ENCODE measurements at places on chromosomes 13 and 19.

DNA sequence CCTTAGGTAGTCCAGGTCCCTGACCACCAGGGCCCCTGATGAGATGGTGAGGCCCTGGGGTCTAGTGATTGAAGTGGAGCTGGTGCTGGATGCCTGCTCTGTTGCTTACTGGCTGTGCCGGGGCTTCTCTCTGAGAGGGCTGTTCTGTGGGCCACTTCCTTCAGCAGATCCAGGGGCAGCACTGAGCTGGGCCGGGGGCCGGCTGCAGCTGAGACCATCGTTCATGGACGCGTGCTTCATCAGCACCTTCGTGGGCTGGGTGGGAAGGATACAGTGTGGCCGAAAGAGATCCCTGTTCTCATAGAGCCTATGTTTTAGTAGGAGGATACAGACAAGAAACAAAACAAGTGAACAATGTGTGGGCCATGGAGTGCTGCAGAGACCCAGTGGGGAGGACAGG is 33.2 kb upstream of the TEX29 start:
- DNase-seq, result no peak

- DNase-seq, result peak; percentile 91
Measured at GRCh38 chr13:109840201-109840892, 54.0 kb upstream of the IRS2 start.

DNA sequence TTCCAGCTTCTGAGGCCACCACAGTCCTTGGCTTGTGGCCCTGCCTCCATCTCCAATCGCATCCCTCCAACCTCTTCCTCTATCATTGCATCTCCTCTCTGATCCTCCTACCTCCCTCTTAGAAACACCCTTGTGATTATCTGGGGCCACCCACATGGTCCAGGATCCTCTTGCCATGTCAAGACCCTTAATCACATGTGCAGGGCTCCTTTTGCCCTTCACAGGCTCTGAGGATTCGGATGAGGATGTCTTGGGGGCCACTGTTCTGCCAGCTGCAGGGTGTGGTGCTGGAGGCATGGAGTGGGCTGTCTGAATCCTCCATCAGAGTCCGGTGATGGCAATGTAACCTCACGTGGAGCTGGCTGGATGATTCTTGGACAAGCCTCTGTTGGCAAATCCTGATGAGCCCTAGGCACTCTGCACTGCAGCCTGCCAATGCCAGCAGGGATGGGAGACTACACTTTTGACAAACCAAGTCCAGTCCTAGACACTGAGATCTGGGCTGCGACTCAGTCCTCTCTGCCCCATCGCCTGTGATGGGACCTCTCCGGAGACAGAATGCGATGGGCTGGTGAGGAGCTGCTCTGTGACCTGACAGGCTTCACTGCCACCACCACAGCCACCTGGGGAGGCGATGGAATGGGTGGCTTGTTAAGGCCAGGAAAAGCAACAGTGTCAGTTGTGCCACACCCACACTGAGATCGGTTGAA is 61.2 kb downstream of the CCDC70 start:
- DNase-seq, result no peak

DNA sequence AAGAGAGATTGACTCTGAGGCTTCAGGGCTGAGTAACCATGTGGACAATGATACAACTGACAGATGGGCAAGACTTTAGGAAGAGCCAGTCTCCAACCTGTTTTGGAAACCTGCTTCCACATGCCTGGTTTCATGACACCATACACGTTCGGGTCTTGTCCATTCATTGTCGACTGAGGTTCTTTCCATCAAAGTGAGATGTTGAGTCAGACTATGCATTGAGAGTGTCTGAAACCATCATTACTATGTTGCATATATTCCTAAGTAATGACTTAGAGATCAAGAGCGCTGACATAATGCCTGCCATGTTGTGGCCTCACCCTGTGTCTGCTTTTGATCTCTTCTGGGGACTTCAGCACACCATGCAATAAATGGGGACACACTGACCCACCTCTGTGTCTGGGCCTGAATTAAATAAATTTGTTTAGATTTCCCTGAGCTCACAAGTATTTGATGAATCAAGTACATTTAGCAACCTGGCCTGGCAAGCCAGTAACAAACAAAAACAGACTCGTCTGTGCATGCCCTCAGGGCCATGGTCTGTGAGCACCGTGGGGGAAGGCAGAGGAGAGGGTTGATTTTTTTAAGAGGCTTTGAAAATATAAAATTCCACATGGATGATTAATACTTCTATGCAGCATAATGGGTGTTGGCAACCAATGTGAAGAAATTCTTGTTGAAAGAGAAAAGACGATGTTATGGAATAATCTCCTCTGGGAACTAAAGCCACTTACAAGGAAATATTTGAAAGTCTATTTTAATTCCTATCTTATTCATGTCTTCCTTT is 49.9 kb upstream of the UBAC2 start:
- DNase-seq, result peak; percentile 90

GRCh38 chr13:48492096-48492440 is 40.8 kb downstream of the RCBTB2 start:
- DNase-seq, result no peak

GRCh38 chr13:58994077-58994476 is 1169.7 kb downstream of the DIAPH3 start:
- no peak for DNase-seq

DNA sequence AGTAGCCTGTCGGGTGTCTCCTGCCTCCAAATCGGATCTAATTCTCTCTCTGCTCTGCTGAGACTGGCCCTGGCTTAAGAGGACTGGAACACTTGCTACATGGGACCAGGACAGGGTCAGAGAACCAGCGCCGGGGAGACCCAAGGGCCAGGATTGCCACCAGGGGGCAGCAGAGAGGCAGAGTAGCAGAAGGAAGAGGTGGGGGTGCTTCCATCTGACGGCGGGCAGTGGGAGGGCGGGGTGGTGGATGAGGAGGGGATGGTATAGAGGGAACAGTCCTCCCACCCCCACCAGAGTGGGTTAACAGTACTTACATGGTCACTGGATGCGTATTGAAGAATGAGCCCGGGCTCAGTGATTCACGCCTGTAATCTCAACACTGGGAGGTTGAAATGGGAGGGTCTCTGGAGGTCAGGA is 11.9 kb downstream of the SELENOW start:
- peak; percentile 71 for DNase-seq

- DNase-seq, result peak; percentile 29
Measured at GRCh38 chr13:72295153-72295552, 428.1 kb upstream of the DACH1 start.

DNA sequence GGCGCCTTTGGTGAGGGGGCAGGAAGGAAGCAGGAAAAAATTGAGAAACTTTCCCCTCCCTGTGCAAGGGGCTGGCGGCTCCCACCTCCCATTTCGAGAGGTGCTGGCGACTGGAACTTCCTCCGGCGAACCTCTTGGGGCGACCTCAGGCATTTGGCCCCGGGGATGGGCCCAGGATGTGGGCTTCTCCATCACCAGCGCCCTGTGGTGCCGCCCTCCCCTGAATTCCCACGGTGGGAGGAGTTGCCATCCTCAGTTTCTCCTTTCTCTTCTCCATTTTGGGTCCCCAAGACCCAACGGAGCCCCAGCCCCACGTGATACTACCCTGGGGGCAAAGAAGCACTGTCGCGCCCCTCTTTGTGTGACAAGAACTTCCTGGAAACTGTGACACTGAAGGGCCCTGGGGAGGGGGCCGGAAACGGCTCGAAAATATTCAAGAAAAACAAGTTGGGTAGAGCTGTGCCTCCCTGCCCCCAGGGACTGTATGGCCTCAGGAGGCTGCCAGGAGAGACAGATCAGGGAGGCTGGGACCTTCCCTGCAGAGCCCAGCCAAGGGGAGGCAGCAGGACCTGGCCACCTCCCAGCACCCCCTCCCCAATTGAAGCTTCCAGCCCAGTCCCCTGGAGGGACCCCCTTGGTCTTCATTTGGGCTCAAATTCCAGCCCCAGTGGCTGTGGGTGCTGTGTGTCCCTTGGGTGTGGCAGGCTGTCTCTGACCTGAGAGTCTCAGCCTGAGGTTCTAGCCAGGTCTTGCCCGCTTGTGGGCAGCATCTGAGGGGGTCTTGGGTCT is 16.2 kb upstream of the AP1M2 start:
- DNase-seq, result peak; percentile 42

Data from EL (cell line).